Fibroblast of skin of right biceps (primary cell): ENCODE measurements at places on chromosomes 2 and 18.

GRCh38 chr2:112318515-112318914, 43.1 kb downstream of the ZC3H6 start:
- DNase-seq: no peak

DNA sequence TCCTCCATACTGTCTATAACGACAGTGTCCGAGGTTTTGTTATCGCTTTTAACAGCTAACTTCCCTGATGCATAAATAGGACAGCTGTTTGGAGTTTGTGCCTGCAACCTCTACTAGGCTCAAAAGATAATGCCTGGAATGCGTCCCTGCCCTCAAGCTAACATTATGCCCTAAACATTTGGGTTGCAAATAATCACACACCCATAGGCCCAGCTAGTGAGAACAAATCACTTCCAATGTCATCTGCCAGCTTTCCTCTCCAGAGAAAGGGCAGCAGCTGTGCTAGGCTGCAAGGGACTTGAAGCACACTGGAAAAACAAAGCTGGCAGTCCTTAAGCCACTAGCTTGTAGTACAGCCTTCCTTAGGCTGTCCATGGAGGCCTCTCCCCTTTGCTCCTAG, 201.8 kb upstream of the LYPD1 start:
- no peak for DNase-seq

DNA sequence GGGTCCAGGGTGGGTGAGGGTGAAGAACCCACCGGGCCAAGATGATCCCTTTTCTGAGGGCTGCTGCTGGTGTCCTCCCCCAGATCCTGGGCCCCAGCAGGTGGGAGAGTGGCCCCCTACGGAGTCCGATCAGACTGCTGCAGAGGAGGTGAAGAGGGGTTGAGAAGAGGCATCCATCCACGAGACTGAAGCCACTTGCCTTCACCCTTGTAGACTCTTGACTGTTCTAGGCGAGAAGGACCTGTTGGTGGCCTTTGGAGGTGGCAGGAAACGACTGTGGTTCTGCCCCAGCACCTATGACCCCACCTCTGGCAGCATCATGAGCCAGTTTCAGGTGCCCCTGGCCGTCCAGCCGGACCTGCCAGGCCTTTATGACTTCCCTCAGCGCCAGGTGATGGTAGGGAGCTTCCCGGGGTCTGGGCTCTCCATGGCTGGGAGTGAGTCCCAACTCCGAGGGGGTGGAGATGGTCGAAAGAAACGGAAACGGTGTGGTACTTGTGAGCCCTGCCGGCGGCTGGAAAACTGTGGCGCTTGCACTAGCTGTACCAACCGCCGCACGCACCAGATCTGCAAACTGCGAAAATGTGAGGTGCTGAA, 1.5 kb downstream of the TET3 start:
- DNase-seq: no peak

DNA sequence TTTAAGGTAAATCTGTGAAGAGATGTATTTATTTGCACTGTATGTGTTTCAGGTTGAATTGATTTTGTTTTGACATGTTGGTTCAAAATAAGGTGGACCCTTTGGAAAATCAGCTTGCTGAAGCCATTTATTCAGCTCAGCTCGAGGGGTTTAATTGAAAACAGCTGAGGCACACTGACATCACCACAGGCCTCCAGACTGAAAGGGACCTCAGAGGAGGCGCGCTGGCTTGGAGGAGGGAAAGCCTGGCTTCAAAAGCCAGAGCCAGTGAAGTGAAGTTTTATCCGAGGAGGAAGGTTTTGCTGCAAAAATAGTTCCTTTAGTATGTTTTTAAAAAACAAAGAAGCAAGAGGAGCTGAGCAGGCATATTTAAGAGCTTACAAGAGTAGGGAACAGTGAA, 26.9 kb upstream of the DNMT3A start:
- peak; percentile 73 for DNase-seq

DNA sequence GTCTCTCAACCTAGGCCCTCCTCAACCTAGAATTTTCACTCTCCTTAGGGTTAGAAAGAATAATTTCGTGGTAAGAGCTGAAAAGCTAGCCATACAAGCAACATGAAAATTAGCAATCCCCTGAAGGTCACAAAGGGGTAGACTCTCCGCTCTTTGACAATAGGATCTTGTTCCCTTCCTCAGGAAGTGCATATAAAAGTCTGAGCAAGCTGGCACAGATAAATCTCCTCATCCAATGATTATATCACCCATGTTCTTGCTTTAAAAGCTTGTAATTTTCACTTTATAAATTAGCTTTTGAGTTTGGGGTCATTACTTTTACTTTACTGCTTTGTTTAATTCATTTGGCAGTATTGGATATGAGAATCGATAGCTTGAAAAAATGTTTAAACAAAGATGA, 852.3 kb upstream of the CRIM1 start:
- no peak for DNase-seq

GRCh38 chr2:217671871-217672270, 330.9 kb downstream of the TNS1 start:
- DNase-seq: no peak
